ENCODE measurements at places on chromosomes 7 and 10. TPM values are rescaled to one million over a fixed set of nuclear protein-coding genes. Genes with fewer than 3 reads are reported as not detected.

- peaks cover 28% of the 10 kb centered on the region for H3K4me1 ChIP-seq
- no peak overlapping the region for H3K27ac ChIP-seq
- DNase-seq: no peak
- no peak overlapping the region for H3K4me3 ChIP-seq
- H3K36me3 ChIP-seq: no peaks in the 10 kb centered on the region
Measured at GRCh38 chr7:27996141-27996540, 184.5 kb downstream of the JAZF1 start.

GRCh38 chr10:29277296-29277695 is 11.6 kb upstream of the LYZL1 start:
- H3K4me3 ChIP-seq: no peak overlapping the region
- no peaks in the 10 kb centered on the region for H3K27me3 ChIP-seq
- H3K36me3 ChIP-seq: no peaks in the 10 kb centered on the region
- H3K4me1 ChIP-seq: peaks cover 5% of the 10 kb centered on the region
- peak overlapping the region; percentile 68 for H3K27ac ChIP-seq

Gene PITX3
- 0.49 TPM for total RNA-seq

Gene EMX2
- total RNA-seq: not detected

GRCh38 chr7:70764701-70765208 is 367.2 kb upstream of the GALNT17 start:
- no peak for DNase-seq
- no peaks in the 10 kb centered on the region for H3K36me3 ChIP-seq
- no peak overlapping the region for H3K27ac ChIP-seq
- no peaks in the 10 kb centered on the region for H3K27me3 ChIP-seq

GRCh38 chr10:99836711-99837110 is 54.3 kb downstream of the ABCC2 start:
- no peak overlapping the region for H3K4me3 ChIP-seq
- peak overlapping the region; percentile 9 for H3K27ac ChIP-seq
- no peak for DNase-seq
- H3K27me3 ChIP-seq: no peaks in the 10 kb centered on the region
- no peaks in the 10 kb centered on the region for H3K4me1 ChIP-seq
- H3K36me3 ChIP-seq: no peaks in the 10 kb centered on the region

DNA sequence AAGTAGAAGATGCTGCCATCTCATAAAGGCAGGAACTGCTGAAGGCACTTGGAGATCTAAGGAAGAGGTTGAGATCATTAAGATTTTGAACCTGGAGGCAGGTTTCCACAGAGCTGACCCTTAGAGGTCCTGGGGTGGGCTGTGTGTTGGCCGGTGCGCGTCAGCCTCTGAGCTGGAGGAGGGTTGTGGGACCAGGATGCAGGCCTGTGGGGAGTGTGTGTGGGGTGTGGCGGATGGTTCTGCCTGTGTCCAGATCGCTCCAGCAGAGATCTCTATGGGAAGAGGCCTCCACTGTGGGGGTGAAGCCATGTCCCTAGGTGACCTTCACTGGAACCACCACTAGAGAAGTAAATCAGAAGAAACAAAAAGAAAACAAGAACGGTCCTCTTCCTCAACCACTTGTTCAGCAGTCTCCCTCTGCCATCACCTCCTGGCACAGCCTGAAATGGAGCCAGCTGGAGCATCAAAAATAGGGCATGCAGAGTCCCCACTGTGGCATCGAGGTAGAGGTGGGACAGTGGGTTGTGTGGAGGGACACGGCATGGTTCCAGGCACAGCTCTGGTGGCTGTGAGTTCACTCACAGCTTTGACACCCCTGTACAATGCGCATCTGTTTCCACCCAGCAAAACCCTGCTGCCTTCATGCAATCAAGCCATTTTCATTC is 453.8 kb downstream of the TCERG1L start:
- no peaks in the 10 kb centered on the region for H3K36me3 ChIP-seq
- no peaks in the 10 kb centered on the region for H3K4me1 ChIP-seq
- no peak for DNase-seq
- no peak overlapping the region for H3K4me3 ChIP-seq
- no peak overlapping the region for H3K27ac ChIP-seq

- DNase-seq: no peak
- H3K4me3 ChIP-seq: no peak overlapping the region
- no peaks in the 10 kb centered on the region for H3K4me1 ChIP-seq
- no peak overlapping the region for H3K27ac ChIP-seq
- H3K36me3 ChIP-seq: no peaks in the 10 kb centered on the region
- H3K27me3 ChIP-seq: no peaks in the 10 kb centered on the region
Measured at GRCh38 chr7:100400041-100400440, 26.8 kb downstream of the PILRA start.

- no peaks in the 10 kb centered on the region for H3K4me1 ChIP-seq
- H3K27me3 ChIP-seq: no peaks in the 10 kb centered on the region
- no peaks in the 10 kb centered on the region for H3K36me3 ChIP-seq
- DNase-seq: no peak
Measured at GRCh38 chr7:17155529-17155928, 142.9 kb upstream of the AHR start.

DNA sequence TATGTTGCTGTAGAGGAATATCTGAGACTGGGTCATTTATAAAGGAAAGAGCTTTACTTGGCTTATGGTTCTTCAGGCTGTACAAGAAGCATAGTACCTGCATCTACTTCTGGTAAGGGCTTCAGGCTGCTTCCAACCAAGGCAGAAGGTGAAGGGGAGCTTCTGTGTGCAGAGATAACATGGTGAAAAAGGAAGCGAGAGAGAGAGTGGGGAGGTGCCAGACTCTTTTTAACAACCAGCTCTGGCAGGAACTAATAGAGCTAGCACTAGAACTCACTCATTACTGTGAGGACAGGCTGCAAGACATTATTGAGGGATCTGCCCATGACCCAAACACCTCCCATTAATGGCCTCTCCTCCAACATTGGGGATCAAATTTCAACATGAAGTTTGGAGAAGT is 94.5 kb downstream of the KIF20B start:
- no peak overlapping the region for H3K4me3 ChIP-seq
- no peaks in the 10 kb centered on the region for H3K36me3 ChIP-seq
- H3K27ac ChIP-seq: no peak overlapping the region
- no peaks in the 10 kb centered on the region for H3K27me3 ChIP-seq
- no peak for DNase-seq

- H3K27ac ChIP-seq: no peak overlapping the region
- no peaks in the 10 kb centered on the region for H3K27me3 ChIP-seq
- no peak for DNase-seq
- H3K4me1 ChIP-seq: no peaks in the 10 kb centered on the region
Measured at GRCh38 chr7:112271162-112271561, 64.7 kb downstream of the ZNF277 start.

DNA sequence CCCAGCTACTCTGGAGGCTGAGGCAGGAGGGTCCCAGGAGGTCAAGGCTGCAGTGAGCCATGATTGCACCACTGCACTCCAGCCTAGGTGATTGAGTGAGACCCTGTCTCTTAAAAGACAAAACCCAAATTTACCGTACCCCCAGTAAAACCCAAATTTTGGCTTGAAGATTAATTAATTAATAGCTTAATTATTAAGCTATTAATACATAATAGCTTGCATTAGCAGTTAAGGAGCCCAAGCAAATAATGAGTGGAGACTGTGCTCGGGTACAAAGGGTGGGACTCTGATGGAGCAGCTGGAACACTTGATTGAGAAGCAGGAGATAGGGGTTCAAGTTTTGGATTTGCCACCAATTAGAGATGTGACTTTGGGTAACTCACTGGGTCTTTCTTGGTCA is 28.9 kb downstream of the NRF1 start:
- no peak overlapping the region for H3K27ac ChIP-seq
- DNase-seq: no peak
- H3K27me3 ChIP-seq: no peaks in the 10 kb centered on the region
- H3K36me3 ChIP-seq: no peaks in the 10 kb centered on the region

DNA sequence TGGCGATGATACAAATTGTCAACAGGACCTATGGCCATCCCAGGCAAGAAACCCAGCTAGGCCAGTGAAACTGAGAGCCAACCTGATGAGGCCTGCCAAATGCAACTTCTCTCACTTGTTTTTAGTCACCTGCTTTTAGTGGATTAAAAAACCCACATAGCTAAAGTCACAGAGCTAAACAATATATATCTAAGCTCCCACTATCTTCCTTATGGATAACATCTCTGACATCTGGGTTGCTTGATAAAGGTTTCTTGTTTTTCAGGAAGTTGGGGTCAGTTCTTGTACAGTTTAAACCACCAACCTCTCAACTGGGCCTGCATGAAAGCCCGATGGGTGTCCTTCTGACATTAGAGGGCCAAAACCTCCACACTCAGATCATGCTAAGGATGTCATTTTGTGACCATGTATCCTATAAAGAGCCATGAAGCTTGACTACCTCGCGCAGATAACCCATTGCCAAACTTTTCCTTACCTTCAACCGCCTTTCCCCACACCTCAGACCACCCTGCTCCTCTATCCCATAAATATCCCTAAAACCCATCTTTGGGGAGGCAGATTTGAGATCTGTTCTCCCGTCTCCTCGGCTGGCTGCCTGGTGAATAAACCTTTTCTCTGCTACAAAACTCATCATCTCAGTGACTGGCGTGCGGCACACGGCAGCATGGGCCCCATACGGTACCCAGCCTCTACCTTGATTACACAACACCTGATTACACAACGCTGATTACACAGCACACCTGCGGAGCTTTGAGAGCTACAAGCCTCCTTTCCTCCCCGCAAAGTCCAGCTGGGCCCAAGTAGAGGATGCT is 797 bp upstream of the STMP1 start:
- peaks cover 2% of the 10 kb centered on the region for H3K36me3 ChIP-seq
- no peaks in the 10 kb centered on the region for H3K27me3 ChIP-seq
- no peak for DNase-seq
- peak overlapping the region; percentile 91 for H3K4me3 ChIP-seq
- peak overlapping the region; percentile 84 for H3K27ac ChIP-seq

- DNase-seq: no peak
- no peak overlapping the region for H3K27ac ChIP-seq
- no peaks in the 10 kb centered on the region for H3K4me1 ChIP-seq
- no peaks in the 10 kb centered on the region for H3K27me3 ChIP-seq
- peaks cover 15% of the 10 kb centered on the region for H3K36me3 ChIP-seq
Measured at GRCh38 chr7:32921896-32922295, 30.3 kb upstream of the KBTBD2 start.

Gene SLC13A1
- total RNA-seq: not detected

Gene RET
- 81.1 TPM for total RNA-seq

DNA sequence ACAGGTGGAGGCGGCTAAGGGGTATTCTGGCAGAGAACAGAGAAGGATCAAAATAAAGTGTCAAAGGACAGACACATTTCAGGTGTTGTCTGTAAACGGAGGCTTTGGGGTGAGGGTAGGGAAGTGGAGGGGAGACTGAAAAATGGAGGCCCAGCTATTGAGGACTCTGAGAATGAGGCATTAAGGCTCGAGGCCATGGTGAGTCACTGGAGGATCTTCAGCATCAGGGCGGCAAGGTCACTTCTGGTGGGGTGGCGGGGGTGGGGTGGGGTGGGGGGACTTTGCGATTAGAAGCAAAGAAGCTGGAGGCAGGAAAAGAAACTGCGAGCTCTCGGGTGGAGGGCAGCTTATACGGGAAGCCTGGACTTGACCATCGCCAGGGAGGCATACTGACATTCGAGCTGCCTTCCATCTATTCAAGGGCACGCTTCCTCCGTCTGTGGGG is 58.4 kb upstream of the PCGF5 start:
- no peak overlapping the region for H3K27ac ChIP-seq
- H3K27me3 ChIP-seq: peaks cover 63% of the 10 kb centered on the region
- 0 out of 2 replicates have a peak, but pooled peaks cover 4% of the 10 kb centered on the region for H3K4me1 ChIP-seq
- H3K36me3 ChIP-seq: peaks cover 4% of the 10 kb centered on the region
- DNase-seq: no peak
- H3K4me3 ChIP-seq: peak overlapping the region; percentile 42

Gene ZDHHC16
- 64.5 TPM for total RNA-seq

Gene SUGCT
- total RNA-seq: 3.1 TPM

DNA sequence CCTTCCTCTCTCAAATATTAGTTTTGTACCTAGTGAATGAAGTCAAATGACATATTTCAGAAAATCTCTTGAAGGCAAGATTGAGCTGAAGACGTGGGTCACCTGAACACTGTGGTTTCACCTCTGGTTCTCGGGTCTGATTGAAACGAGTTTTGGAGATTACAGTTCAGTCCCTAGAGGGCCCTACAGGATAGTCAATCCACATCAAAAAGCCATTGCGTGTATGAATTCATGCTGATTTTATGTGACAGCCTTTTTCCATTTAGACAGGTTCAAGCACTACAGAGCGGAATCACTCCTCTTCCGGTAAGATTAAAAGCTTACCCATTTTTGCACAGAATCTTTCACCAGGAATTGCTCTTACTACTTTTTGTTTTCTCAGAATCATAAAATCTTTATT is 62.2 kb downstream of the VIM start:
- H3K4me1 ChIP-seq: no peaks in the 10 kb centered on the region
- DNase-seq: peak; percentile 5
- H3K27ac ChIP-seq: no peak overlapping the region
- no peaks in the 10 kb centered on the region for H3K27me3 ChIP-seq

Gene XRCC2
- 10.3 TPM for total RNA-seq

Gene PPP1R3C
- total RNA-seq: 1.2 TPM

Gene TEX36
- not detected for total RNA-seq

GRCh38 chr10:19848226-19848985 is 32.2 kb downstream of the PLXDC2 start:
- no peaks in the 10 kb centered on the region for H3K27me3 ChIP-seq
- no peak for DNase-seq
- no peaks in the 10 kb centered on the region for H3K4me1 ChIP-seq
- no peaks in the 10 kb centered on the region for H3K36me3 ChIP-seq
- no peak overlapping the region for H3K4me3 ChIP-seq

DNA sequence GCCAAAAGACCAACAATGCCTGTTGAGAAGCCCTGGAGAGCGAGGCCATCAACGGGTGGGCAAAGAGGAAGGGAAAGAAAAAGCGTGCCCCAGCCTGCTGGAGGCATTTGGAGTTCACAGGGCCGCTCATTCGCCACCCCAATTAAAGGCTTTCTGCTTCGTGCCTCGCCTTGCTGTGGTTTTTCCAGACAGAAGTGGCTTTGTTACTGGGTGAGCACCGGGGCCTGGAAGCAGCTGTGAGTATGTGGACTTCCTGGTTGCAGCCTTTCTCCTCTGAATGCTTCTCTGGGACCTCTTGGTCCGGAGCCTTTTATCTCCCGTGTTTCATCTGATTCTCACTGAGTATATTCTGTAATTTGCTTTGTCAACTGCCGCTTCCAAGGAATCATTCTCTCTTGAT is 118.1 kb upstream of the EGR2 start:
- H3K27ac ChIP-seq: no peak overlapping the region
- peaks cover 18% of the 10 kb centered on the region for H3K27me3 ChIP-seq
- DNase-seq: no peak
- no peaks in the 10 kb centered on the region for H3K36me3 ChIP-seq

DNA sequence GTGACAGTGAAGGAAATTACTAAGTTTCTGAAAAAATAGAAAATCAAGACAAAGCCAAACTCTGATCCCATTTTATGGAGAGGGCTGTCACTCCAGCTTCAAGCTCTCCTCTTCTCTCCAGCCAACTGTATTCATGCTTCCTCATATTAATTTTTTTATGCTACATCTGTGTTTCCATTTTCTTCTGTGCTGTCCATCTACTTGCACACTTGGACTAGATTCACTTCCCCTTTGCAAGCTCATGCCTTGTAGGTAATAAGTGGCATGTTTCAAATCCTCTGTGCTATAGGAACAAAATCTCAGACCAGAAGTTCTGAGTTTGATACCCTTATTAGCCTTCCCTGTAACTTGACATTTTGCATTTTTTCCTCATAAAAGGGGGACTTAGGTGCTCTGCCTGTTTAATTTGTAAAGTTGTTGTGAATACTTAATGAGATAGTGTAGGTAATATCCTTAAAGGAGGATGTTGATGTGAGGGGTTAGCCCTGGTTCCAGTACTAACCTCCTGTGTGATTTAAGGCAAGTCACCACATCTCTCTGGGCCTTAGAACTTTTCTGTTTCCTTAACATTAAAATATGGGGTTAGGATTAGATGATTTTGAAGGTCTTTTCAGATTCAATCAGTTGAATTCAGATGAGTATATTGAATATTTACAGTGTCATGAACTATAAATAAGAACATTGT is 358.8 kb downstream of the BBS9 start:
- H3K27me3 ChIP-seq: no peaks in the 10 kb centered on the region
- H3K36me3 ChIP-seq: no peaks in the 10 kb centered on the region
- DNase-seq: no peak
- H3K4me1 ChIP-seq: no peaks in the 10 kb centered on the region
- H3K4me3 ChIP-seq: no peak overlapping the region

Measured in Panc1 (cell line).